ENCODE measurements at places on chromosomes 5 and 9.

DNA sequence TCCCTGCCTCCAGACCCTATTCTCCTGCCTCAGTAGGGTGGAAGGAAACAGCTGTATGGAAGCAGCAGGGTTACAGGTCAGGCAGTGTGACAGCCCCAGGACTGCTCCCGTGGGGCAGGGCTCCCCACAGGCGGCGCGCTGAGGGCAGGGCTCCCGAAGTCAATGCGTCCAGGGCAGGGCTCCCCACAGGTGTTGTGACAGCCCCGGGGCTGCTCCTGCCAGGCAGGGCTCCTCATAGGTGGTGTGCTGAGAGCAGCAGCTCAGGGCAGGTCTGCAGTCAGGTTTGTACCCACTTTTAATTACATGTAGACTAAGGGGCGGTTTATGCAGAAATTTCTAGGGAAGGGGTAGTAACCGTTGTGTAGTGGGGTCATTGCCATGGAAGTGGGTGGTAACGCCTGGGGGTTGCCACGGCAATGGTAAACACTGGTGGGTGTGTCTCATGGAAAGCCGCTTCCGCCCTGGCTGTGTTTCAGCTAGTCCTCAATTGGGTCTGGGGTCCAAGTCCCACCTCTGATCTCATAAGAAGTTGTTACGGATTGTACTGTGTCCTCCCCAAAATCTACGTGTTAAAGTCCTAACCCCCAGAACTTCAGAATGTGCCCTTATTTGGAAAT lies 16.7 kb upstream of the TERT start:
- DNase-seq: no peak

GRCh38 chr9:87810008-87810407 lies 72.7 kb upstream of the SPATA31E1 start:
- DNase-seq: no peak

- DNase-seq: no peak
Measured at GRCh38 chr9:136740069-136740468, 2.7 kb downstream of the LCN10 start.

- no peak for DNase-seq
Measured at GRCh38 chr9:96246267-96246671, 55.7 kb downstream of the HSD17B3 start.

DNA sequence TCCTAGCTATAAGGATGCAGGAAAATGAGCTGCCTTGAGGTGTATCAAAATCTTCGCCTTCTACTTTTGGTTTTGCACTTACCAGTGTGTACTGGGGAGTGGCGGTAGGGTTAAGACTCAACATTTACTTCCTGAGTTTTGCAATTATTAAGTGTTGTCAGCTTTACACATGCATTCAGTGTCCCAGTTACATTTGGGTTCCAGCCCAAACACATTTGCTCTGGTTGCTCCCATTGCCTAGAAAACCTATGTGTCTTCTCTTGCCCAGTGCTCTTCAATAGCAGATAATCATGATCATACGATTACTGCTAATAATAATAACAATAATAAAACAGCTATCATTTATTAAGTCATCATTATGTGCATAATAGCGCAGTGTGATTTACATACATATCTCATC lies 241.5 kb upstream of the PAPPA start:
- no peak for DNase-seq

DNA sequence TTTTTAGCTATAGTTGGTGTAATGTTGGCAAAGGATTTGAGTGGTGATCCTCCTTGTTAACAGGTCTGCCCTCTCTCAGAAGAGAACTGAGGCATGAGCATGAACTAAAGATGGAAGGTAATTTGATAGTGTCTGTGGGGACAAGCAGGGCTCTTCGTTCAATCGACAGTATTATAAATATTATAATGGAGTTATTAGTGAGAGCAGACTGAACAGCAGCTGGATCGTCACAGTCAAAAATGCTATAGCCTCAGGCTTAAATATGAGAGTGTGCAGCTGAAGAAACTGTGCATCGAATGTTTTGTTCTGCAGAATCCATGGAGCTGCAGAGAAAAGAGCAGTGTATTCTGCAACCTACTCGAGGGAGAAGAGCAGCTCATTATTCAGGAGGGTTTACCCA lies 757.3 kb downstream of the DNAH5 start:
- no peak for DNase-seq

DNA sequence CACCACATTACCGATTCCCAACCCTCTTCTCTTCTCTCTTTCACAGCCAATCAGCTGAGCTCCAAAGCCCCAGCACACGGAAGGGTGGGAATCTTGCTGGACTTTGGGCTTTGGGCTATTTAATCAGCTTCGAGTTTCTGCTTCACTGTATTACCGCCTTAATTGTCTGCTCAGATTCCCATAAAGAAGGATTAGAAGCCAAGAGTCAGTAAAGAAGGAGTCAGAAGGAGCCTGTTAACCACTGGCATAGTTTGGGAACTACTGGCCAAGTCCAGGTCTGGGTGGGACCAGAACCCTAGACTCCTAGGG lies 4.4 kb downstream of the SPRY4 start:
- DNase-seq: no peak

- no peak for DNase-seq
Measured at GRCh38 chr5:53335115-53335514, 145.3 kb upstream of the FST start.

GRCh38 chr5:115170134-115170928 lies 623 bp upstream of the TRIM36 start:
- no peak for DNase-seq

DNA sequence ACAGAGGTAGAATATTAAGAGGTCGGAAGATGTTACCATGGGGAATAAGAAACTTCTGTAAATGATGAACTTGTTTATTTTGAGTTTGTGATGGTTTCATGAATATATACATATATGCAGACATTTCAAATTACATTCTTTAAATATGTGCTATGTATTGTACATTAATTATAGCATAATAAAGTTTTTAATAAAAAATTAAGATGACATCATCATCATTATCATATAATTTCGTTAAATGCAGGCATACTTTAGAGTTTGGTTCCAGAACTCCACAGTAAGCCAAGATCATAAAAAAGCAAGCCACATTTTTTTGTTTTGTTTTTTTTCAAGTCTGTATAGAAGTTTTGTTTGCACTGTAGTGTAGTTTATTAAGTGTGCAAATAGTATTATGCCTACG lies 1403.5 kb downstream of the EFNA5 start:
- no peak for DNase-seq

DNA sequence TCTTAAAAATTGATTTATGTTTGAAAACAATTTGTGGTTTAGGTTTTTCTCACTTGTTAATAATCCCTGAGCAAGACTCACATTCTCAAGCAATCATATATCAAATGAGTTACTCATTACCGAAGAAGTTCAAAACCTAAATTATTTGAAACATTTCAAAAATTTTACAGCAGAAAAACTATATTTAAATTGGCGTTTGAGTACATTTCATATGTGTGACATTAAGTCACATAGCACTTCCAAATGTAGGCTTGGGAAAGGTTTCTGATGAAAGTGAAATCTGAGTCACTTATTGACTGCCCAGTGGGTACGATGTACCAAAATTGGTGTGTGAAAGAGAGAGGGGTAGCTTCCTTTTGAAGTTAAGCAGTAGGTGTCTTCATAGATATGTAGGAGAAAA lies 411.4 kb upstream of the SGCD start:
- no peak for DNase-seq

DNA sequence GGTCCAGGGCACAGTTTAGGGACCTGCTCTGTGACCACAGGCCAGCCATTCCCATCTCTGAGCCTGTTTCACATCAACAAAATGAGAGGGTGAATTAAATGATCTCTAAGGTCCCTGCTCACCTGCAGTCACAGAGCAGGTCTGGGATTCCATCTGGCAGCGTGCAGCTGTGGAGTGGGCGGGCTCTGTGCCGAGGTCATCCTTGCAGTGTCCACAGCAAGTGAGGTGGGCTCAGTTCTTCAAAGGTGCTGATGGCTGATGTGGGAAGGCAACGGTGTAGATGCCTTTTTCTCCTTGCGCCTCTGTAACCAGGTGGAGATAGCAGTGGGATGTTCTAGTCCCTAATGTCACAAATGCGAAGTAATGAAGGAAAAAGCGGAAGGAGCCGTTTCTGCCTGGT lies 11.9 kb downstream of the OR2V1 start:
- DNase-seq: no peak

GRCh38 chr5:40278881-40279280 lies 400.8 kb upstream of the PTGER4 start:
- DNase-seq: no peak

DNA sequence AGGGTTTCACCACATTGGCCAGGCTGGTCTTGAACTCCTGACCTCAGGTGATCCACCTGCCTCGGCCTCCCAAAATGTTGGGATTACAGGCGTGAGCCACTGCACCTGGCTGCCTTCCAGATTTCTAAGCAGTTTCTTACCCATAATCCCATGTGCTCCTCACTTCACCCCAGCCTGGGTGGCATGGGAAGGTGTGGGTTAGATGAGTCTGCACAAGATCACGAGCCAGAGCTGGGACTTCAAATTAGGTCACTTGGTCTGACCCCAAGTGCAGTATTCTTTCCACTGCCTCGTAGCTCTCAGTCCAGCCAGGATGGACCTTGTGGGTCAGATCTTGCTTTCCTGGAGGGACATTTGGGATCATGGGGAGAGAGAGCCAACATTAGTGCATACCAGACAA lies 37.5 kb upstream of the STRBP start:
- no peak for DNase-seq

GRCh38 chr5:60010853-60011252 lies 117.3 kb upstream of the PDE4D start:
- no peak for DNase-seq

DNA sequence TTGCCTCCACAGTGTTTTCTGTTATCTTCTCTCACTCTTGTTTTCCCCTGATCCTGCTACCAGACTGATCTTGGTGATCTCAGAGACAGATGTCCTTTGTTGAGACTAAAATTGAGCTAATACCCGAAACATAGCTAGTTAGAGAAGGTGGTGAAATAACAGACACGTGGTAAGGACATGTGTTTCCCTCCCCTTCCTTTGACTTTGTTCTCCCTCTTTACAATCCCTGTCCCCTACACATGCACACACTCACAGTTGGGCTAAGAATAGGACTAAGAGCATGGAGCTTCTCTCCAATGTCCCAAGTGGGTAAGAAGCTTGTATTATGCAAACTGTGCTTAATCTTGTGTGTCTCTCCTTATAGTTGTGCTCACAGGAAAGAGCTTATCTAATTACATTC lies 1603.0 kb upstream of the C9orf72 start:
- DNase-seq: no peak

DNA sequence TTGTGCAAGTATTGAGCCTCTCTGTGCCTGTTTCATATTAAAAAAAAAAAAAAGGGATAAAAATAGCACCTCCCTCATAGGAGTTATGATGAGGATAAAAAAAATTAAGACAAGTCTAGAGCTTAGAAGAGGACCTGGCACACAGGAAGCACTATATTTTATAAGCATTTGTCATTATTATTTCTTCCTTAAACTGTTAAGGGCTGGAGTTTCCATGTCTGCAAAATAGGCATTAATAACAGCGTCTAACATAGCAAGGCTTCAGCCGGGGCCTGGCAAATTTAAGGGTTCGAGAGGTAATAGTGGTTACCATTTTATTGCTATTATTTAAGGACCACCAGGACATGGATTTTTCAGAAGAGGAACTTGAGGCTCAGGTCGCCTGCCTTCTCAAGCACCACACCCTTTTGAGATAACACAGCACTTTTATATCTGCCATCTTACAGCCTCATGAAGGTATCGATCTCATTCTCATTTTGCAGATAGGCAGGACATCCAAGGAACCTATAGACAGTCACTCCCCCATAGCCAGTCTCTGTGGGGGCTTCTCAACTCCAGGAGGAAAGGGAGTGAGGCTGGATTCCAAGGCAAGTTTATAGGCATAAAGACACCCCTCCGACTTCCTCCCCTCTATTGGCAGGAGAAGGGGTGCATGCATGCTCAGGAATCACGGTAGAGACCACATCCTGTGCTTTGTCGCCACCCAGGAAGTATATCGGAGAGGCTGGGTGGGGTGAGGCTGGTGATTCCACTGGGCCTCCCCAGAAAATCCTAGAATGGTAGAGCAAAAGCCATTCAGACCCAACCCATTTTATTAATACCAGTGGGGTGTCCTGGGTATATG lies 2.4 kb downstream of the ANXA6 start:
- DNase-seq: peak; percentile 52

DNA sequence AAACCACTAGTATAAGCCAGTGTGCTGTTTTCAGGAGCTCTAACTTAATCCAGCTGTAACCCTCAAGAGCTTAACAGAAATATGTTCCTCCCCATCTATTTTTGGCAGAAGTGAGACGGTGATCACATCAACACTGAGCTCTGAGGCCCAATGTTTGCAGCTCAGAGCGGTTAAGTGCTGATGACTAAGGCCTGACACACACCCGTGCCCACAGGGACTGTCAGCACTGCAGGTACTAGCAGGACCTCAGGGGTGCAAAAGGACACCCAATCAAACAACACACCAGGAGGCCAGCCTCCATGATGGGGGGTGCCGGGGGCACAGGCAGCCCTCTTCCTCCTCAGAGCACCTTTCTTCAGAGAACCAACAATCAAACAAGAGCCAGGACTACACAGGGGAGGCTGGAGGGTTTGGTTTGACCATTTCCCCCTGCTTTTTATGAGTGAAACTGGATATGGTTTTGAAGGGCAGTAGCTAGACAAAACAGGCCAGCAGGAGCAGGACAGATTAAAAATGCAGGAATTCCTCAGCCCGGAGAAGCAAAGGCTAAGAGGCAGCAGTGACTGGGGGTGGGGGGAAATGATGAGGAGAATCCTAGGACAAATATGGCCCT lies 61.3 kb downstream of the RAPGEF1 start:
- DNase-seq: peak; percentile 62

DNA sequence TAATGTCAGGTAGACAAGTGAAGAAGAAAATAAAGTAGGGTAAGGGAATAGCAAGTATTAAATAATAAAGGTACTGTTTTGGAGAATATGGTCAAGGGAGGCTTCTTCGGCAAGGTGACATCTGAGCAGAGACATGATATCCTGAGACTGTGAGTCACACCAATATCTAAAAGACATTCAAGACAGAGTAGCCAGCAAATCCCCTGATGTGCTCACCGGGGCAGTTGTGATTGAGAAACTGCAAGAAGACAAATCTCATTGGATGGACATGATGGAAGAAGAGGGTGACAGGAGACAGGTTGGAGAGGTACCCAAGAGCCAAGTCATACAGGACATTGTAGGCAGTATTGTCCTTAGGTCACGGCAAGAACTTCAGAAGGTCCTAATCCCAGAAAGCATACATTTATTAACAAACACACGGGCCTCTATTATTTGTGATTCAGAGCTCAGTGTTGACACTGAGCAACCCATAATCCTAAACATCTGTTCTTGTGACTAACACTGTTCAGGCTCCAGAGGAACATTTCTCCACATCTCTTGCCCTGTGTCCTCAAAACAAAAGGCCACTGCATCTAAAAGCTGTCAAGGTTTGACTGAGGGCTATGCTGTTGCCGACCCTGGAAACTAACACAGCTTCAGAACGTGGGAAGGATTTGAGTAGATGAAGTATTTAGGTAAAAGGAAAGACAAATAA lies 258.7 kb upstream of the CLINT1 start:
- no peak for DNase-seq

GRCh38 chr5:33968211-33969005 lies 16.1 kb downstream of the SLC45A2 start:
- DNase-seq: no peak

- DNase-seq: no peak
Measured at GRCh38 chr5:141883892-141884318, 5.7 kb upstream of the PCDH1 start.
